ENCODE measurements at places on chromosomes 2 and 18.

DNA sequence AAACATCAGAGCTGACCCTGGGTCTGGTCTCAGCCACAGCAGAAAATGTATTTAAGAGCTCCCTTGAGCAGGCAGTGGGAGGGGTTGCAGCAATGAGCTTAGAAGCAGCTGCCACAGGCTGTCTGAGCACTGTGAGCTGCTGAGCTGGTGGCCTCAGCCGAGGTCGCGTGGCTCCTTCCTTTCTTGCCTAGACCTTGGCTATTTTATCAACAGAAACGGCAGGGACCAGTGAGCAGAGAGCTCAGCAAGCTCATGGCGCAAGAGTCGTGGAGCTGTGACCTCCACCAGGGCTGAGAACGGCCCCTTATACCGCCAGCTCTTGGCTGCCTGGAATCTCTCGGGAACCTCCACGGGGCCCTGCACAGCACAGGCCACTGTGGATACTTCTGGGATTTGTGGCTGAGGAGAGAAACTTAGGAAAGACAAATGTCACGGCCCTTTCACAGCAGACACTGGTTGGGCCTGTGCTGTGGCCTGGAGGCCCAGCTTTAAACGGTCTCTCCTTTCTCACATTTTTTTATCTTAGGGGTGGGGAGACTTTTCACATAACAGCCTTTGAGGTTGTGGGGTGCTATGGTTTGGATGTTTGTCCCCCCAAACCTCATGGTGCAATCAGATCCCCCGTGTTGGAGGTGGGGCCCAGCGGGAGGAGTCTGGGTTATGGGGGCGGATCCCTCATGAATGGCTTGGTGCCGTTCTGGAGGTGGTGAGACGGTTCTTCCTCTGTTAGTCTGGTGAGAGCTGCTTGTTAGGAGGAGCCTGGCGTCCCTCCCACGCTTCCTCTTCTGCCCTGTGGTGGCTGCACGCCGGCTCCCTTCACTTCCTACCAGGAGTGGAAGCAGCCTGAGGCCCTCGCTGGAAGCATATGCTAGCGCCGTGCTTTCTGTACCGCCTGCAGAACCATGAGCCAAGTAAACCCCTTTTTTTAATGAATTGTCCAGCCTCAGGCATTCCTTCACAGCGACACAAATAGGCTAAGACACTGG, 1.7 kb downstream of the ALLC start:
- DNase-seq = peak; percentile 57

DNA sequence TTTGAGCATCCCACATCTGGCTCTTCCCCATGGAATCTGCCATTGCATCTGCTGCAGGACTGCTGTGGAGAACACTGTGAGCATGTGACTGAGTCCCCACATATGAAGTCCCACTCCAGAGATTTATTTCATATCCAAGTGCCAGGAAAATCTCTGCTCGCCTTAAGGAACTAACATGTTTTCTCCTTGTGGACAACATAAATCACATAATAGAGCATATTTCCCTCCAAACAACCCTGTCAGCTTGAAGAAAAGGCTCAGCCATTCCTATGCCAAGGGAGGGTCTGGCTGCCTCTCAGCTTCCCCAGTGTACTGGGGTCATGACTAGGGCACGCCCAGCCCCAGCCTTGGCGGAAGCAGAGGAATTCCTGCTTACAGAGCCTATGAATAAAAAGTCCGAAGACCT, 193.7 kb downstream of the DNER start:
- no peak for DNase-seq

DNA sequence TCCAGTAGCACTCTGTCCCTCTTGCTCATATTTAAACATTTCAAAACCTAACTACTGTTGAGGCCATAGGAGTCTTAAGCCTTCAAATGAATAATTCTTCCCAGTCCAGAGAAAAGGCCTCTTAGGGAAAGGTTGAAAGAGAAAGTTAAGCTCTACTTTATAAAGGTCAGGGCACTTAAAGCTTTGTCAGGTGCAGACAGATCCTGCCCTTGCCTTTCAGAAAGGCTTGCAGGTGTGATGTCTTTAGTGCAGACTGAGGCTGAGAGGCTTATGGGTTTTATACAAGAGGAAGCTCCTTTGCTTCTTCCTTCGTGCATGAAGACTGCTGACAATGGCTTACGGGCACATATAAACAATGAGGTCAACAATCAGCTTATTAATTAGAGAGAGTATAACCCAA, 105.0 kb upstream of the LINC00305 start:
- no peak for DNase-seq

DNA sequence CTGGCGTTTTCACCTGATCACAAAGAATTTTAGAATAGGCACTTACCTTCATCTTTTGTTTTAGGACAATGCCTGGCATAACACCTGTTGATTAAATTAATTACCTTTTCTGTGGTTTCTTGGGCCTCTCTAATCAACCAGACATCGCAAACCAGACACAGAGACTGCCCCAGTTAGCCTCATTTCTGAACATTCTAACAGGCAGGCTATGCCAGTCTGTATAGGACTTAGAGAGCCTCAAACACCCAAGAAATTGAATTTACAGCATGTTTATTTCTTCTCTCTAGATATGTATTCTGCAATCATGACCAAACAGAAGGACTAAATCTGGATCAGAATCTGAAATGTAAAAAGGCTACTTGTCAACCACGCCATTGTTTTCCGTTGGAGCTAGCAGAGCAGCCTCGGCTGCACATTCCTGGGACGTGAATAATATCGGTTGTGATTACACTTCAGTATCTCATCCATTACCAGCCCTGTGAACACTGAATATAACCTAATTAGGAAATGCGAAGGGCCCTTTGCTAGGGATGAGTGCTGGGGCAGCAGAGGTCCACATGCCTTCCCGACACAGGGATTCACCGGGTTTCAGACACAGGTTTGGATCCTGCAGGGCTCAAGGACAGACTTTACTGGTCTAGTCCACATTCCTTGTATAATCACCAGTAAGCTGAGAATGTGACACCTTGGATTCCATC, 17.5 kb upstream of the CDC42EP3 start:
- no peak for DNase-seq
